ENCODE measurements at places on chromosomes 16 and 17.

- peak; percentile 38 for DNase-seq
Measured at GRCh38 chr17:73189417-73190099, 3.3 kb upstream of the COG1 start.

- DNase-seq: no peak
Measured at GRCh38 chr17:63433746-63434591, 12.1 kb downstream of the CYB561 start.

DNA sequence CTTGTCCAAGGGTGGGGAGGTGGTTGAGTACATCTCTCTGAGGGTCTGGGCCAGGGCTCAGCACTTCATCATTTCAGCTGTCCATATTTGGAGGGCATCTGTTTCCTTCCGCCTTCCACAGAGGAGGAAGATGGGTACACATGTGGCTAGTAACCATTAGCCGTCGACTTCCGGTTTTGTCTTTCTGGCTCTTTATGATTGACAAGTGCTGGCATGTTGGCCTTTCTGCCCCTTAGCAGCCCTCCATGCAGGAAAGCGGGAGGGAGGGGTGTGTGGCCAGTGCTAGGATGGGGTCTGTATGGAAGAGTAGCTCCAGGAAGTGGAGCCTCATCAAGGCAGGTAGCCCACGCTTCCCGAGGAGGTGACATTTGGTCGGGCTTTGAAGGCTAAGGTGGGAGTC is 69.6 kb downstream of the RAI1 start:
- peak; percentile 87 for DNase-seq

GRCh38 chr16:13068912-13069583 is 167.7 kb downstream of the SHISA9 start:
- DNase-seq: no peak

GRCh38 chr17:58344047-58344790 is 7.8 kb downstream of the SUPT4H1 start:
- peak; percentile 99 for DNase-seq

- no peak for DNase-seq
Measured at GRCh38 chr17:29020576-29020975, 14.7 kb upstream of the SEZ6 start.

DNA sequence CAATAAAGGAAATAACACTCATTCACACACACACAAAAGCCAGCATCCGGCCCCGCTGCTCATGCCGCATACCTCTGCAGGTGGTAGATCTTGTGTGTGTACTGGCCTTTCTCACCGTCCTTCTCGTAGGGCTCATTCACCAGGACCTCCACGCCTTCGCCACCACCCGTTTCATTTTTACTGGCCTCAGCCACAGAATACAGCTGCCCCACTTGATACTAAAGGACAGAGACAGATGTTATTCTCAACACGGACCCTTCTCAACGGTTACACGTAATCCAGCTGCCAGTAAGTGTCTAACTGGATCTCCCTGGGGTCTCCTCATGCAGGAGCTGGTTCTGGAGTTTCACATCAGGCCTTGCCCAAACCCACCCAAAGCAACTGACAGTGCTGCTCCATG is 9.7 kb downstream of the PITPNA start:
- DNase-seq: peak; percentile 62

DNA sequence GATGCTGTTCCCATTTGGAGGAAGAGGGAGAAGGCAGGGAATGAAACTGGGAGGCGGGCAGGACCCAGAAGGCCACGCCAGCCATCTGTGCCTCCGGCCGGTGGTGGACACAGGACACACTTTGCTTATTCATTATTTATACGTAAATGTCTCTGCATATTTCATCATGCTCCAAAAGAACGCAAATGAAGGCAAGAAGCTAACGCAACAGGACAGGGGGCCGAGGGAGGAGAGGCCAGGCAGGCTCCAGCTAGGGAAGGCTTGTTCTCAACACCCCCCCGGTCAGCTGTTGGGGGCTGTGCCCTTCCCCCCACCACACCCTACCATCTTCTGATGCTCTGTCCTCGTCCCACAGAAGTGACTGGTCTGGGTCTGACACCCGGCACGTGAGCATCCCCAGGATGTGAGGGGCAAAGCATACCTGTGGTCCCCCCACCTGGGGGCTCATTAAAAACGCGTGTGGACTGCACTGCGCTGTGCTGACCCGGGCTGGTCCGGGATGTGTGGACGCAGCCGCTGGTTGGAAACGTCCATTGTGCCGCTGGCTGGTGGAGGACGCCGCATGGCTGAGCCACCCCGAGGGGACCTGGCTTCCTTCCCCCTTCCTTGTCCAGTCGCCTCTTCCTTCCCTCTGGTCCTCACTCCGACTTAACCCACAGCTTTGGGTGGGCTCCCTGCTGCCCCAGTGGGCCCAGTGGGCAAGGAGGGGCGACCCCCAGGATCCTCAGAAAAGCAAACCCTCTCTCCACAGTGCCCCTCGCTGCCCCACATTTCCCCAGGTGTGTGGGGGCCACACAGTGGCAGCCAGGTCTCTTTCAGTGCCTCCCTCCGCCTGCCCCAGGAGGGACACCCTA is 46.4 kb upstream of the ENPP7 start:
- DNase-seq: no peak

DNA sequence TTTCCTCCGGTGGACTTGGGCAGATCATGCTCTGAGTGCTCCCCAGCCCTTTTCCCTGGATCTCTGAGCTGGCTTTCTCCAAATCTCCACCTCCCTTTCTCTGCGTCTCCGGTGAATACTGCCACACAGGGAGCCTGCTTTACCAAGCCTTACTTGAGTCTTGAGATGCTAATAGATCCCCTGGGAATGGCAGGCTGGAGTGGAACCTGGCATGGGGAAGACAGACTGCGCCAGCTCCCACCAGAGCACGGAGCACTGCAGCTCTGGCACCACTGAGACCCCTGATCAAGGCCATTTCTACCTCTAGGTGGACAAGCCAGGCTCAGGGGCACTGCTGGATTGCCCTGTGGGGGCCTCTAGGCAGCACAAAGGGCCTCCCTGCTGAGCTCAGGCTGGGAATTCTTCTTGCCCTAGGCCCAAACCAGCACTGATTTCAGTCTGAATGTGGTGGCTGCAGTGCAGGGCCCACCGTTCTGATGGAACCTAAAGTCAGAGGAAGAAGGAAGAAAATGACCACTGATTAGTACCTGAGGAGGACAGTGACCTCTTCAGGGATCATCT is 74.3 kb upstream of the CRHR1 start:
- no peak for DNase-seq

GRCh38 chr17:7717756-7718350 is 309 bp downstream of the DNAH2 start:
- DNase-seq: no peak

DNA sequence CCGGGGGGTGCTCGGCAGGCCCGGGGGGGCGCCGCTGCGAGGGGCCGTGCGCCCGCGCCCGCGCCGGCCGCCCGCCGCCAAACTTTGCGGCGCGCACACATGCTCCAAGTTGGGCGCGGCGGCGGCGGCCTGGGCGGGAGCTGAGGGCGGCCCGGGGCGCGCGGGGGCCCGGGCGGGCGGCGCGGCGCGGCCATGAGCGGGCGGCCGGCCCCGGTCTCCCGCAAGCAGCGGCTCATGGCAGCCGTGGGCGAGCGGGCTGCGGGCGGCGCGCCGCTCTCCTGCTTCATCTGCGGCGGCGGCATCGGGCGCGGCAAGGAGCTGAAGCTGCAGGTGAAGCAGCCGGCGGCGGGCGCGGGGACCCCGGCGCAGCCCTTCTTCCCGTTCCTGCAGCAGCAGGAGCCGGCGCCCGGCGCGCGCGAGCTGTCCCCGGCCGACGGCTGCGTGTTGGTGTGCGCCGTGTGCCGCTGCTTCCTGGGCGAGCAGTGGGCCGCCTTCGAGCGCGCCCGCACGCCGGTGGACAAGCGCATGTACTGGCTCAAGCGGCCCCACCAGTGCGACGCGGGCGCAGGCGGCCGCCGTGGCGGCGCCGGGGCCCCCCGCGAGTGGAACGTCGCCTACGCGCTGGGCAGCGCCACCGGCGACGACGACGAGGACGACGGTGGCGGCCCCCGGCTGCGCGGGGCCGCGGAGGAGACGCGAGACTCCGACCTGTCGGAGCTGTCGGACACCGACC is 57.2 kb upstream of the CIBAR2 start:
- no peak for DNase-seq

- no peak for DNase-seq
Measured at GRCh38 chr16:17585449-17586074, 114.8 kb upstream of the XYLT1 start.

DNA sequence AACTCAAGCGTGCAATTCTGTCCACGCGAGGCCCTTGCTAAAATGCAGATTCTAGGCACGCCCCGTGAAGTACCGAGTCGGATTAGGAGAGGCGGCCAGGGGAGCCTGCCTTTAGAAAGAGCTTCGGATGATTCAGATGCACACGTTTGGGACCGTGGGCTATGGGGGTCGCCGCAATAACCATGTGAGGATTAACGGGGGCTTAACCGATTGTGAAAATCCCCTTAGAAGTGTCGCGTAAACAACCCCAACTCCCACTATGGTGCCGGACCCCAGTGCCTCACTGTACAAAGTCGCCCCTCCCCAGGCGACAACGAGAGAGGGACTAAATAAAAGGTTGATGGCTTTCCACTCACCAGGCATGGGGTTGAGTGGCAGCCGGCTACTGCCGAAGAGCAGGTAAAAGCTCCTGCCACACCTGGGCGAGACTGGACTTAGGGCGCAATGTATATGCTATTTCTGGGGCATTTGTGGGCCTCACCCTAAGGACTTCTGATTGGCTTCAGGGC is 635 bp upstream of the SP2 start:
- peak; percentile 37 for DNase-seq

GRCh38 chr16:17173281-17173680 is 297.5 kb downstream of the XYLT1 start:
- peak; percentile 5 for DNase-seq

- no peak for DNase-seq
Measured at GRCh38 chr17:32484628-32485027, 2.2 kb upstream of the CDK5R1 start.

DNA sequence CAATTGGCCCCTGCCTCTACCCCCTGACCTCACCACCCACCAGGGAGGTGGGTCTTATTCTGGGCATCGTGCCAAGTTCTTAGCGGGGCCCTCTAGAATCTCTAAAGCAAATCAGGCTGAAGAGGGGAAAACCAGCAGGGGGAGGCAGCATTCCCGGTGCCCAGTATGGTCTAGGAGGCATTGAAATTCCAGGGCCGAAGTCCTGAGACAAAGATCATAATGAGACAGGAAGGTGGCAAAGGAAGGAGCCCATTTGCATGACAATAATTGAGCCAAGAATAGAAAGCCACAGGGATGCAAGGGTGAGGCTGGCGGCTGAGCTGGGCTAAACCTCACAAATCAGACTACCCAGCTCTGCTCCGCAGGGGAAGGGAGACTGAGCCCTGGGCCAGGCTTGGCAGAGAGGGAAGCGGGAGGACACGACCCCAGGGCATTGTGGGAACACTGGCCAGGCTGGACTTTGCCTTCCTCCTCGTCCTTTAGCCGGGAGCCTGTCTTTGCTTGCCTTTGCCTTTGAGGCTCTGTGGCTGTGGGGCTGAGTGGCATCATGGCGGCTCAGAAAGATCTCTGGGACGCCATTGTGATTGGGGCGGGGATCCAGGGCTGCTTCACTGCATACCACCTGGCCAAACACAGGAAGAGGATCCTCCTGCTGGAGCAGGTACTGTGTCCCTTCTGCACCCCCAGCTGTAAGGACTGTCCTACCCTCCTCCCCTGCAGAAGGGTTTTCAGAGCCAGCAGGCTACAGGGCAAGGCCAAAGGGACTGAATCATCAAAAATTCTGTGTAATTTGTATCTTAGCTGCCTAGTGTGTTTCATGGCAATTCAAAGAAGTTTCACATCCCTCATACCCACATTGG is at the start of gene PIPOX:
Gene PIPOX (plus strand): TSS at position 463 of the 860 bp plus-strand sequence. CDS start 85 bp downstream, at position 548.
- DNase-seq: peak; percentile 18

- DNase-seq: no peak
Measured at GRCh38 chr16:57680842-57681375, 12.8 kb downstream of the ADGRG3 start.

GRCh38 chr16:30352488-30353401 is 2.4 kb downstream of the CD2BP2 start:
- no peak for DNase-seq

DNA sequence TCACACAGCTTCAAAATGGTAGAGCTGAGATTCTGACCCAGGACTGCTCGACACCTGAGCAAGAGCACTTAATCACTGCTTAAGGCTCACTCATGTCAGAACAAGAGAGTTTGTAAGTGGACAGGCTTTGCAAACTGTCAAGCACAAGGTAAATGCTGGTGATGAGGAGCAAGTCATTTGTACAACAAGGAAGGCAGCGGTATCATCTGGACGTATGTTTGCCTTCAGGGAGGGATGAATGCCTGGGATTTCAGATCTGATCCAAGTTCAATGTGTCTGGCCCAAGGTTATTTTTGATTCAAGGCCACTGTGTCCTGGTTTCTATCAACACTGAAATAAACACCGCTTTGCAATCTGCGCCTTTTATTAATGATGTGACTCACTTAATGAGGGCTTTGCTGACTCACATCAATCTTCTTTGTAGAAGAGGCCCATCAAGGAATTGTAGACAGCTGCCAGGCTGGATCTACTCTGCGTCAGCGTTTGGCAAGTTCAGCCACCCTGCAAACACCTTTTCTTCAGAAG is 174.4 kb upstream of the HS3ST3A1 start:
- DNase-seq: no peak

Data from GM12865 (cell line).